NCI-H187 (cell line): ENCODE measurements at places on chromosomes 3 and 15.

DNA sequence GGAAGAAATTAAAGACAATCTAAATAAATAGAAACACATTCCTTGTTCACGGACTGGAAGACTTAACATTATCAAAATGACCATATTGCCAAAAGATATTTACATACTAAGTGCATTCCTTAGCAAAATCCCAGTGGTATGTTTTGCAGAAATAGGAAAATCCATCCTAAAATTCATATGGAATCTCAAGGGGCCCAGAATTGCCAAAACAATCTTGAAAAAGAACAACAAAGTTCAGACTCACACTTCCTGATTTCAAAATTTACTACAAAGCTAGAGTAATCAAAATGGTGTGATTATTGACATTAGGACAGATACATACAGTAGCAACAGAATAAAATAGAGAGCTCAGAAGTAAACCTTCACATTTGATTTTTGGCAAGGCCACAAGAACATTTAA, 515.5 kb downstream of the OCA2 start:
- DNase-seq = no peak

DNA sequence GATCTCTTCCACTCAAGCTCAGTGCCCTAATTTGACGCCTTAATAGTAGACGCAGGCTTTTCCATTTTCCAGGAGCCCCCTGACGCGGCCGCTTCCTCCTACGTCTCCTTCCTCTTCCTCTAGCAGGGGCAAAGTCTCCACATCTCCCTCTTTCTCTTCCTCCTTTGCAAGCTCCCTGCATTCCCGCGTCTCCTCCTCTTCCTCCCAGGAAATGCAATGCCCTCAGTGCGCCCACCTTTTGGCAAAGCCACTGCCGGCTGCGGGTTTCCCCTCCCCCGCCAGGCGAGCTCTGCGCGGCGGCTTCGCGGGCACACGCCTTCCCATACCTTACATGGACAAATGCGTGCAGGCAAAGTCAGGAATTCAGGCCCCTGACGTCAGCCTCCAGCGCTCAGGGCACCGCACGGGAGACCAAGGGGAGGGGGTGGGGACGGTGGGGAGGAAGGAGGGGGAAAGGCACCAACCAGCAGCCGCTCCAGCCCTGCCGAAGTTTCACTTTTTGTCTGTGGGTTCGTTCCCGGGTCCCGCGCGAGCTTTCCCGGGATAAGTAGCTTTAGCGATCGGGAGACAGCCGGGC, 432 bp upstream of the LPP start:
- DNase-seq = peak; percentile 18

DNA sequence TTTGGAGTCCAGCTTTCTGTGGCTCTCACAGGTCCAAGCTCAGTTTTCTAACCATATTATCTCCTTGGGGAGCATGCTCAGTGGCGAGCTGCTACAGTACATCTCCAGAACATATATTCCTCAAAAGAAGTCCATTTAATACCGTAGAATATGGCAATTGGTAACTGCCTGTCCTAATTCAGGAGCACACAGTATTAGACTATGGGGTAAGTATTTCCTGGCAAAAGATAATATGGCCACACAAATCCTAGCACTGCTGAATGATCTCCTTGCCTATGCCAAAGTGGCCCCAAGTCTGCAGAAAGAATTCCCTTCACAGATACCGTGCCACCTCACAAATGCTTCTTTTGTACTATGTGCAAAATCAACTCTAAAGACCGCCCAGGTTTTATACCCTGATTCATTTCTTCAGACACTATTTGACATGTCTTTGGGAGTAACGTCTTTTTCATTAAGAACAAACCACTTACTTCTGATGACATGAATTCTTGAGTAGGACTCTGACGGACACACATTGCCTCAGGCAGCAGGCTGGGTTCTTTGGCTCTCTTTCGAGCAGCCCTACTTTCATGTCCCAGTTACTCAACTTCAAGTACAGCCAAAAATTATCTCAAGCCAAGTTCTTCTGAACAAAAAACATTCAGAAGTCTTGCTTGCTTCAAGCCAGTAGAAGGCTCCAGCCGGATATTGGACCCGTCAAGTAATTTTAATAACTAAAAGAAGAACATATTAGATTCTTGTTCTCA, 368.3 kb upstream of the DCBLD2 start:
- no peak for DNase-seq

DNA sequence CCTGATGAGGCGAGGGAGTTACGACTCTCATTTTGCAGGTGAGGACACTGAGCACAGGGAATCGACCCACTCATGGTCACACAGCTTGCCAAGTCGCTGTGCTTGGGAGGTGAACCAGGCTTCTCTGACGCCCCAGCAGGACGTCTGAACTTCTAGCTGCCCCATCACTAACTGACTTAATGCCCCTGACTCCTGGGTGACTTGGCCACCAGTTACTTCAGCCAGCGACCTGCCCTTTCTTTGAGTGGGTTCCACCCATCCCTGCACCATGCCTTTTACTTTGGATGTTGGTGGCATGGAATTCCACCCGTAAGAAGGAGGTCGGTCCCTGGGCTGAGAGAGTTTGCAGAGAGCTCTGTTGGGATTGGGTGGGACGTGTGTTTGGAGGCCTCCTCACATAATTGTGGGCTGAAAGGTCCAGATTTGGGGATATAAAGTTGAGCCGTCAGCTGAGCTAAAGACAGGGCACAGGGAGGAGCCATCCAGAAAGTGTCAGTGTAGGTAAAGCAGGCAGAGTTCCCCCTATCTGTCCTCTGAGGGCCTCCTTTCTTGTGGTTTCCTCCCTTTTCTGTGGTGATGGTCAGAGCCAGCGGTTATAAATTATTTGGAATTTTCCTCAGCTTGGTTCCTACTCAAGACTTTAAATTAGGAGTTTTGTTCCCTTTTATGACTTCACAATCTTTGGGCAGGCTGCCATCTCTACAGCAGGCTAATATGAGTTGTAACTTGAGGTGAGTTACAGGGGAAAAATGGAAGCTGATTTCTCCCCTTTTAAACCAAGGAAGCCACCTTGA, 55.0 kb downstream of the FLNB start:
- DNase-seq = no peak

- no peak for DNase-seq
These were observed 33.4 kb downstream of the OSBPL10 start for GRCh38 chr3:31947671-31948091.

- no peak for DNase-seq
These were observed 49.5 kb downstream of the EFCAB12 start for GRCh38 chr3:129378949-129379348.

DNA sequence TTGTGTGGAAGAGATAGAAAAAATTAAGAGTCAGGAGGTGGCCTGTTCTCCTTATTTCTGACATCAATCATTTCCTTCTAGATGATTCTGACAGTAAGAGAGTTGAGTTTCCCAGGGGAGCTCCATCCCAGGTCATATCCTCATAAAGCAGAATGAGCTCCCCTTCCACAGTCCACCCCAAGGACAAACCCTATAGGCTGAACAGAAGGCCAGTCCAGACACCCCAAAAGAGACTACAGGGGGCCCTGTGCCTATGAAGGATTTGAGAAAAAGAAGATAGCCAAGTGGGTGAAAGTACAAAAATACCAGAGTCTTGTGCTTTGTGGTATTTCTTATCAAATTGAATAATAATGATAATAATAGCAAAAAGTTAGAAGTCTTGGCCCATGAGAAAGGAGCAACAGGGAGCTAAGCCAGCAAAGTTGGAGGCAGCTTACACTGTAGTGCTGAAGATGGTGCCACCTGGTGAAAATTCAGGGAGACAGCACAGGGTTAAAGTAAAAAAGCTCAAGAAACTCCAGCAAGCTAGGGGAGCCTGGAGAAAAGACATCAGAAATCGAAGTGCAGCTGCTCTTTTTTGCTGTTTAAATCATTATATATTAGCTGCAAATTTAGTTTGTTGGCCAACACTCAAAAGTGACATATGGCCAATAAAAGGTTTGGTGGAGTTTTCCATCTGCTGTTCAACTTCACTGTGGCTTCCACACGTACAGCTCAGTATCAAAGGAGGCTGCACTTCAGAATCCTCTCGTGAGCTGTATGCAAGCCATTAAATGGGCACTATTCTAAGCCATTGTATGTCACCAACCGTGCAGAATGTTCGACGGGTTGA, 35.8 kb upstream of the SLC24A5 start:
- DNase-seq = no peak

DNA sequence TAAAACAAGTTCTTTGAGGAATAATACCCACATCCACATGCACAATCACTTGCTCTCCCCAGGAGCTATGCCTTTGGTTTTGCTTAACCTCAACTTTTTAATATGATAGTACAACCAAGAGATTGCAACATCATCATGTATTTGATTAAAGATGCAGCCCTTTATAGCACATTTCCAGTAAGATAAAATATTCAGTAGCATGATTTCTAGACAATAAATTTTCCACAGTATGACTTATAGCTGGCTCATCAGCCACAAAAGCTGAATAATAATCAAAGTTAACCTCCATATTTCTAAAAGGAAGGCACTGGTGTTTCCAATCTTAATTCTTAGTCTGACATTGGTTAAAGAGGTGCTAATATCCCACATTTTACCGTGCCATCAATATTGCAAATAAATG, 622.5 kb downstream of the TBL1XR1 start:
- DNase-seq = no peak
